ENCODE measurements at places on chromosomes 6 and 20. TPM values are rescaled to one million over a fixed set of nuclear protein-coding genes. Genes with fewer than 3 reads are reported as not detected.

DNA sequence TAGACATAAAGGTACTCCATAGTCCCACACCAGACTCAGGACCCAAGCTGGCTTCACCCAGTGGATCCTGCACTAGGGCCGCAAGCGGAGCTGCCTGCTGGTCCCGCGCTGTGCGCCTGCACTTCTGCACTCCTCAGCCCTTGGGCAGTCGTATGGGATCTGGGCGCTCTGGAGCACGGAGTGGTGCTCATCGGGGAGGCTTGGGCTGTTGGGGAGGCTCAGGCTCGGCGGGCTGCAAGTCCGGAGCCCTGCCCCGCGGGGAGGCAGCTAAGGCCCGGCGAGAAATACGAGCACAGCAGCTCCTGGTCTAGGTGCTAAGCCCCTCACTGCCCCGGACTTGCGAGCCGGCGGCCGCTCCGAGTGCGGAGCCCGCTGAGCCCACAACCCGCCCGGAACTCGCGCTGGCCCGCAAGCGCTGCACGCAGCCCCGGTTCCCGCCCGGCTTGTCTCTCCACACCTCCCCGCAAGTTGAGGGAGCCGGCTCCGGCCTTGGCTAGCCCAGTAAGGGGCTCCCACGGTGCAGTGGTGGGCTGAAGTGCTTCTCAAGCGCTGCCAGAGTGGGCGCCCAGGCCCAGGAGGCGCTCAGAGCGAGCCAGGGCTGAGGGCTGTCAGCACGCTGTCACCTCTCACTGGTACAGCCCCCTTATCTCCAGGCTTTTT lies 33.4 kb upstream of the GCNT2 start:
- no peak for DNase-seq

- DNase-seq: no peak
These were observed 47.4 kb downstream of the PDE10A start for GRCh38 chr6:165615636-165616035.

DNA sequence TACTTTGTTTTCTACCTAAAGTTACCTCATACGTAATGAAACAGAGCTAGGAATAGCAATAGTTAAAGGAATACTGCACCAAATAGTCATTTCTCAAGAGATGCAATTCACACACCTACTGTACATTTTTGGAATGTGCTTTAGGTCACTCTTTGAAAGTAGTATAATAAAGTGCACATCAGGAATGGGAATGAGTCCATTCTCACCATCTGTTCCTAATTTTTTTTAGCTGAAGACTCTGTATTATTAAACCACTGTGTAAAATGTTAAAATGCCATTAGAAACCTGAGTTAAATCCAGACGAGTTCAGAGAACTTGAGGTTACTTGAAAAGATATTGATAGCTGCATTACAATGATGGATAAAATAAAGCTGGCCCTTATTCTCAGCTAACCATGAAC lies 51.9 kb upstream of the EPHA7 start:
- DNase-seq: no peak

DNA sequence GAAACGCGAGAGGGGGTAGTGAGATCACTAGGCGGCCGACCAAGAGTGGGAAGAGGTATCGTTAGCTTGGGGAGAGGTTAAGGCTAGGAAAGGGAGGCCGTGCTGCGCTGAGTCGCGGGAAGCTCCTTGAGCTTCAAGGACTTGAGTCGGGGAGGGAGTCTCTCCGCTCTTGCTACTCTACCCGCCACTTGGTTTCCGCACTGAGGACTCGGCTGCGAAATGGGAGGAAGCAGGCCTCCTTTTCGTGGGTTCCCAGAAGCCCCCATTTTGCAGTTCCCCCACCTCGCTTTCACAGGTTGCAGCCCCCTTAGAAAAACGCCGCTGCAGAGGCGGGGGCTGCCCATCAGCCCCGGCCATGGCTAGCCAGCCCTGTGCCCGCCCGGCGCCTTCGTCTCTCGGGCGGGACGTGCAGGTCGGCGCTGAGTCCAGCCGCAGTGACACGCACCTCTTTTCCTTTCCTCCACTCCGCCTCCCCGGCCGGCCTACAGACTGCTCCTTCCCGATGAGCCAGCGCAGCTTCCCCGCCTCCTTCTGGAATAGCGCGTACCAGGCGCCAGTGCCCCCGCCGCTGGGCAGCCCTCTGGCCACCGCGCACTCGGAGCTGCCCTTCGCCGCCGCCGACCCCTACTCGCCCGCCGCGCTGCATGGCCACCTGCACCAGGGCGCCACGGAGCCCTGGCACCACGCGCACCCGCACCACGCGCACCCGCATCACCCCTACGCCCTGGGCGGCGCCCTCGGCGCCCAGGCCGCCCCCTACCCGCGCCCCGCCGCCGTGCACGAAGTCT lies 4.9 kb downstream of the VGLL2 start:
- DNase-seq: no peak

GRCh38 chr20:59221049-59221706 lies 57.6 kb downstream of the ZNF831 start:
- DNase-seq: no peak

ATF6B gene
- total RNA-seq: 55.7 TPM
